Mesenchymal stem cell (in vitro differentiated cells and primary cell): ENCODE measurements at places on chromosomes 1 and 21.

GRCh38 chr1:192581131-192581927, 5.8 kb downstream of the RGS1 start:
- no peaks in the 10 kb centered on the region for H3K36me3 ChIP-seq
- H3K27ac ChIP-seq, result no peak overlapping the region
- no peaks in the 10 kb centered on the region for H3K4me1 ChIP-seq
- H3K27me3 ChIP-seq, result no peaks in the 10 kb centered on the region
- no peak overlapping the region for H3K4me3 ChIP-seq
- peak; percentile 70 for DNase-seq

DNA sequence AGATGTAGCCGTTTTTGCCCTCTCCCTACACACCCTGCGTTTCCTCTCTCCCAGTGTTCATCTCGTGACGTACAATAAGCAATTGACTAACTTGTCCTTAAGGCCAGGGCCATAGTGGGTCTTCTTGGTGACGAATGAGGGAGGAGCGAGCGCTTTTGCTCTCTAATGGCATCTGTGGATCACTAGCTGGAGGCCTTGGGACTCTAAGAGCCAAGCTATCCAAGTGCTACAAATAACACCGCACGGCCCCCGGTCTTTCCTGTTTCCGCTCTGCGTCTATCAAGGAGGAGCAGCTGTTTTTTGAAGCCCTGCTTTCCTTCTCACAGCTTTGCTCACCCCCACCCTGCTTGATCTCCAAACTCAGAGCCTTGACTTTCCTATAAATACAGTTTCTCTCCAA, 25.2 kb downstream of the EVA1C start:
- peaks cover 5% of the 10 kb centered on the region for H3K27me3 ChIP-seq
- no peak for DNase-seq
- H3K36me3 ChIP-seq, result no peaks in the 10 kb centered on the region
- no peak overlapping the region for H3K4me3 ChIP-seq
- no peaks in the 10 kb centered on the region for H3K4me1 ChIP-seq

- DNase-seq, result no peak
- no peak overlapping the region for H3K27ac ChIP-seq
- H3K36me3 ChIP-seq, result no peaks in the 10 kb centered on the region
- peaks cover 34% of the 10 kb centered on the region for H3K27me3 ChIP-seq
- no peak overlapping the region for H3K4me3 ChIP-seq
Observed at GRCh38 chr1:110668549-110668948, 6.2 kb downstream of the KCNA3 start.

DNA sequence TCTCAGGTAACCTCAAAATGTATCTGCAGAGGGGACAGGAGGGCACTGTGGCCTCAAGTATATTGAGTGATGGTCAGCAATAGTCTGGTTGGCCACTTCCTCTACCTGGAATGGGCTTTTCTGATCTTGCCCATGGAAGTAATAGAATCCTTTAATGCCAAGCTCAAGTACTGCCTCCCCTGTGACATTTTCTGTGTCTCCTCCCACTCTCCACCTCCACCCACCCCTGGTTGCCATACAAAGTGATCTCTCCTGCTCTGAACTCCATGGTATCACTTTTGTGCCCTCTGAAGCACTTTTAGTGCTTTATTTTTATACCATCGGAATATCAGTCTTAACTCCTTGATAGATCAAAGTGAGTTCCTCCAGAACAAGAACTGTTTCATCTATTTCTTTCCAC, 9.2 kb upstream of the NOS1AP start:
- no peak overlapping the region for H3K4me3 ChIP-seq
- H3K27ac ChIP-seq, result no peak overlapping the region
- H3K36me3 ChIP-seq, result no peaks in the 10 kb centered on the region
- peaks cover under 1% of the 10 kb centered on the region for H3K4me1 ChIP-seq

- H3K27me3 ChIP-seq, result peaks cover 42% of the 10 kb centered on the region
- DNase-seq, result no peak
- no peak overlapping the region for H3K4me3 ChIP-seq
- no peaks in the 10 kb centered on the region for H3K4me1 ChIP-seq
Observed at GRCh38 chr1:179786815-179787685, 44.0 kb downstream of the FAM163A start.

- no peaks in the 10 kb centered on the region for H3K27me3 ChIP-seq
- H3K36me3 ChIP-seq, result peaks cover 5% of the 10 kb centered on the region
- no peak overlapping the region for H3K27ac ChIP-seq
- H3K4me1 ChIP-seq, result no peaks in the 10 kb centered on the region
Observed at GRCh38 chr1:65044411-65044810, 78.1 kb upstream of the JAK1 start.

DNA sequence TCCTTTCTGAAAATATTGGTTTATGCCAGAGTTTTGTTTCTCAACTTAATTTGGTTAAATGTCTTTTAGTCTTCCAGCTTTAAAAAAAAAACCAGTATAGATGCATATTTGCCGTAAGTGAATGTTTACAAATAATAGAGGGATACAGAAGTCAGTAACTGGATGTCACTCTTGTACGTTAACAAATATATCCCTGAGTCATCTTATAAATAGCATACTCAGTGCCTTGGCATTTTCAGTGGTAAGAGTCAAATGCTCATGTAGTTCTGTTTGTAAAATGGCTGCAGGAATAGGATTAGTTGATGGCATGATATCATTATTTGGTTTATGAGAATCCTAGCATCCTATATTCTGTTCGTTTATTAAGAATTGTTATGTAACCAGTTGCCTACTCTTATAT, 55.4 kb downstream of the SPEN start:
- no peaks in the 10 kb centered on the region for H3K27me3 ChIP-seq
- H3K4me1 ChIP-seq, result peaks cover 9% of the 10 kb centered on the region
- H3K36me3 ChIP-seq, result peaks cover 3% of the 10 kb centered on the region
- DNase-seq, result peak; percentile 83

DNA sequence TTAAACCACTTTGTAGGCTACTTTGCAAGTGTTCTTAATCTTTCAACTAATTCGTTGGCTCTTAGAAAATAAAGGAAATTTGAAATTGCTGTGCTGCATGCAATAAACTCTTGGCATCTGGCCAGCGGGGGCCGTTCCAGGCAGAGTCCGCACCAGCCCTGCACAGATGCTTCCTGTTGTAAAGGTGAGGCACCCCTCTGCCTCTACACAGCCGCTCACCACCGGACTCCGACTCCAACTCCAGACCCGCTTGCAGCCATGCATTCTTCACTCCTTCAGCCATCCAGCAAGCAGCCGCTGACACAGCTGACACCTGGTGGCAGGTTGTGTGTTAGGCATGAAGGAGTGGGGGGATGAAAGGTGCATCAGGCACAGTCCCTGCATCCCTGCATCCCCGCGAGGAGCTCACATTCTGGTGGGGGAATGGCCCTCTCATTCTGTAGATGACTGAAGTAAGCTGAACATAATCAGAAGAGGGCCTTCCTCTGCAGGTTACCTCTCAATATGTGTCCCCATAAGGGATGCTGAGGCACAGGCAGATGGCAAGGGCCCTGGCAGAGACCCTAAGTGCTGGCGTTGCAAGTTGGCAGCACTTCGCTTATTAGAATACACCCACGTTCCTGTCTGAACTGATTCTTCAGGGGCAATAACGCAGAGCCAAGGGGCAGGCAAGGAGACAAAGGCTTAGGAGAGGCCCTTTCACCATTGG, 56.8 kb downstream of the GLIS1 start:
- peaks cover 86% of the 10 kb centered on the region for H3K27me3 ChIP-seq
- no peak overlapping the region for H3K4me3 ChIP-seq
- no peak overlapping the region for H3K27ac ChIP-seq
- peak; percentile 30 for DNase-seq
- no peaks in the 10 kb centered on the region for H3K36me3 ChIP-seq

GRCh38 chr1:44436401-44437106, 31.5 kb downstream of the RNF220 start:
- H3K27ac ChIP-seq, result no peak overlapping the region
- no peak for DNase-seq
- H3K27me3 ChIP-seq, result peaks cover 35% of the 10 kb centered on the region
- no peaks in the 10 kb centered on the region for H3K4me1 ChIP-seq
- H3K36me3 ChIP-seq, result no peaks in the 10 kb centered on the region

DNA sequence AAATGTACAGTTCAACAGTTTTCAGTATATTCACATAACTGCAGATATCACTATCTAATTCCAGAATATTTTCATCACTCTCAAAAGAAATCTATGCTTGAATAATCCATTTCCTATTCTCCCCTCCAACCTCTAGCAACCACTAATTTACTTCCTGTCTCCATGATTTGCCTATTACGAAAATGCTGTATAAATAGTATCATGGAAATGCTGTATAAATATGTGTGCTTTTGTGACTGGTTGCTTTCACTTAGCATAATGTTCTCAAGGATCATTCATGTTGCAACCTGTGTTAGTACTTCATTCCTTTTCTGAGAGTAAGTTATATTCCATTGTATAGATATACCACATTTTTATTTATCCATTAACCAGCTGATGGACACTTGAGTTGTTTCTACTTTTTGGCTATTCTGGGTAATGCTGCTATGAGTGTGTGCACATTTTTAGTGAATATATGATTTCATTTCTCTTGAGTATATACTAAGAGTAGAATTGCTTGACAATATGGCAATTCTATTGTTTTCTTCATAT, 115.6 kb downstream of the TNFSF18 start:
- H3K27me3 ChIP-seq, result no peaks in the 10 kb centered on the region
- no peak overlapping the region for H3K27ac ChIP-seq
- H3K4me1 ChIP-seq, result peaks cover 6% of the 10 kb centered on the region

DNA sequence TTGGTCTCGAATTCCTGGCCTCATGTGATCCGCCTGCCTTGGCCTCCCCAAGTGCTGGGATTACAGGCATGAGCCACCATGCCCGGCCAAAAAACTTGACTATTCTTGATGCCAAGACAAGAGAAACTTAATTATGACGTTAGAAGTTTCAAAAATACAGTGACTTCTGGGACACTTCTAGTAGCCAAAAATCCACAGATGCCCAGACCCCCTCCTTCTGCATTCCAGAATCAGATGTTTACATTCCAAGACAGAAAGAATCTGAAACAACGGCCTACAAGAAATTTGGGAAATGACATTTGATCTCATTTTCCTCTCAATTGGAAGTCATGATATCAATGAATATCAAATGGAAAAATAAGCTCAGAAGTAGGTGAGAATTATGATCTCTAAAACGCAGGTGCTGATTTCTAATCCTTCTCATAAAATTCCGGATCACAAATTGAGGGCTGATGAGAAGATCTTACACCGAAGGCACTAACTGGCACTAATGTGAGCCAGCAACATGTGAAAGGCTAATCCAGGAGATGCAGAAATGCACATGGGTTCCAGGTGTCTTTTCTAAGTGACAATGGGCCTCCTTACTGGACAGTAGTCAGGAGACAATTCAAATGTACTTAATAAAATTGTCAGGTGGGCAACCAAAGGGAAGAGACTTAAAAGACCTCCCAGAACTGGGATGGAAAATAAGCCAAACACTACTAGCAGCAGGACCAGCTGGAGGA, 5.5 kb downstream of the RAB29 start:
- no peak overlapping the region for H3K4me3 ChIP-seq
- H3K27me3 ChIP-seq, result no peaks in the 10 kb centered on the region
- no peak for DNase-seq
- H3K27ac ChIP-seq, result no peak overlapping the region
- peaks cover 8% of the 10 kb centered on the region for H3K4me1 ChIP-seq

DNA sequence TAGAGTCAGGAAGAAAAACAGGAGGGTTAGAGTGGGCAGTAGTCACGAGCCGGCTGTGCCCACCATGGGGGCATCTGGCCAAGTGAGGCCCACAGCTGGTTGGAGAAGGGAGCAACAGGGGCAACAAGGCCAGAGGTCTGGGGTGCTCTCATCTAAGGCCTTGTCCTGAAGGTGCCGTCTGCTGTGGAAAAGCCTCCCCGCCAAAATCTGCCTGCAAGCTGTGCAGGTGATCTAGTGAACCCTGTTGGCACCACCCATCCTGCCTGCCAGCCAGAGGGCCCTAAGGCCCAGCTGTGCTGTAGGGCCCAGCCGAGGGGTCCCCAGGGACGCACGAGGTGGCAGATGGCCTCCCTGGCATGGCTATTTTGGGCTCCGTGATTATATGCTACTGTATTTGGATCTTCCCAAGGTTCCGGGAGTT, 51.3 kb downstream of the LGR6 start:
- no peaks in the 10 kb centered on the region for H3K36me3 ChIP-seq
- no peak overlapping the region for H3K4me3 ChIP-seq
- peaks cover 13% of the 10 kb centered on the region for H3K27me3 ChIP-seq
- no peak for DNase-seq
- H3K4me1 ChIP-seq, result peaks cover 17% of the 10 kb centered on the region

GRCh38 chr1:200640963-200641401, 20.4 kb upstream of the KIF14 start:
- no peaks in the 10 kb centered on the region for H3K4me1 ChIP-seq
- DNase-seq, result no peak
- H3K27me3 ChIP-seq, result no peaks in the 10 kb centered on the region
- H3K36me3 ChIP-seq, result no peaks in the 10 kb centered on the region
- H3K27ac ChIP-seq, result no peak overlapping the region

DNA sequence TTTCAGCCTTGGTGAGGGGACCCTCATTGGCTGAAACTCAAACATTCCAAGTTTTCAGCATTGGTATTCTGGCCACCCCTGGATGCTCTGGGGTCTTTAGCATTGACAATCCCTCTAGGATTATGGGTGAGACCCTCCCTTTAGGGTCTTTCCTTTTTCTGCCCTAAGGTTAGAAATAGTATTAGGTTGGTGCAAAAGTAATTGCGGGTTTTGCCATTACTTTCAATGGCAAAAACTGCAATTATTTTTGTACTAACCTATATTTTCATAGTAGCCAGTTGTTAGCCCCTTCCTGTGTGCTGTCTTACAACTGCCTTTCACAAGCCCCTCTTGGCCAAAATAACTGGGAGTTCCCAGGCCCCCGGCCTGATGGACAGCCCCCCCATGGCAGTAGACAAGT, 648.4 kb downstream of the PTPRU start:
- no peak overlapping the region for H3K4me3 ChIP-seq
- no peaks in the 10 kb centered on the region for H3K36me3 ChIP-seq
- no peaks in the 10 kb centered on the region for H3K4me1 ChIP-seq
- H3K27me3 ChIP-seq, result peaks cover 19% of the 10 kb centered on the region

- H3K4me3 ChIP-seq, result peak overlapping the region; percentile 86
- peaks cover 10% of the 10 kb centered on the region for H3K4me1 ChIP-seq
- no peak for DNase-seq
- H3K27ac ChIP-seq, result peak overlapping the region; percentile 90
- H3K27me3 ChIP-seq, result no peaks in the 10 kb centered on the region
Observed at GRCh38 chr1:32816676-32817158, 441 bp downstream of the YARS1 start.

DNA sequence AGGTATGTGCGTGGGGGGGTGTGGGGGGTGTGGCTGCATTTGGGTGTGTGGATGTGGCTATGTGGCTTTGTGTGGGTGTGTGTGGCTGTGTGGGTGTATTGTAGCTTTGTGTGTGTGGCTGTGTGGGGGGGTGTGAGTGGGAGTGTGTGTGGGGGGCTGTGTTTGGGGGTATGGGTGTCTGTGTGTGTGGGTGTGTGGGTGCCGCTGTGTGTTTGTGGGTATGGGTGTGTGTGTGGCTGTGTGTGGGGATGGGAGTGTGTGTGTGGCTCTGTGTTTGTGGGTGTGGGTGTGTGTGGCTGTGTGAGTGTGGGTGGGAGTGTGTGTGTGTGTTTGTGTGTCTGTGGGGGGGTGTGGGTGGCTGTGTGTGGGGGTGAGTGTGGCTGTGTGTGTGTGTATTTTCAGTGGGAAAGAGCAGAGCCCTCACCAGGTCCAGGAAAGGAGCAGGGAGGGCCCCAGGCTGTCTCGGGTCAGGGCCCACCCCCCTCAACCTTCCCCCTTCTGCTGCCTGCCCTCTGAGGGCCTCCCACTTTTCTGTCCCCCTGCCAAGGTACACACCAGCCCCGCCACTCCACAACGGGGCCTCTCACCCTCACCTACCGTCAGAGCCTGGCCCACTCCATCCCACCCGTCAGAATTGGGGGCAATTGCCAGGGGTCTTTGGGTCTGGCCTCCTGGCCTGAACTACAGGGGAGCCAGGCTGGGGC, 1.9 kb upstream of the COL8A2 start:
- no peak for DNase-seq
- H3K4me3 ChIP-seq, result no peak overlapping the region
- H3K36me3 ChIP-seq, result no peaks in the 10 kb centered on the region
- peaks cover 9% of the 10 kb centered on the region for H3K27me3 ChIP-seq
- H3K4me1 ChIP-seq, result peaks cover 49% of the 10 kb centered on the region
